Stimulated activated CD4-positive, alpha-beta T cell treated with anti-CD3 and anti-CD28 coated beads, Interleukin-4, amount 100 ng/mL, for 1 hour (primary cell): ENCODE measurements at places on chromosomes 4 and X.
A peak's percentile ranks its signal among the peaks of the same experiment; 100 is the strongest.

DNA sequence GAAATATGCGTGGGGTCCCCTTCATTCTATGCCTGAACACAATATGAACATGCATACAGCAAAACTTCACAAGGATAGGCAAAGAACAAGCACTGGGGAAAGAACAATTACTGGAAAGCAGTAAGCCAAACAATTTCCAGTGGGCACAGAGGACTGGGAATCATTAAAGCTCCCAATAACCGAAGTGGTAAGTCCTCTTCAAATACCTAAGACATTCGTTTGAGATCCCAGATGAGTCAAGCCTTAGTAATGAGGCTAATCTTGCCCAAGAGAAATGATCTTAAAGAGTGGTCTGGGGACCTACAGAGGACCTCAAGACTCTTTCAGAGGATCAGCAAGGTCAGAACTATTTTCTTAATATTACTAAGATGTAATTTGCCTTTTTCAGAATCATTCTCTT, 28.6 kb downstream of the ANAPC10 start:
- DNase-seq = no peak

DNA sequence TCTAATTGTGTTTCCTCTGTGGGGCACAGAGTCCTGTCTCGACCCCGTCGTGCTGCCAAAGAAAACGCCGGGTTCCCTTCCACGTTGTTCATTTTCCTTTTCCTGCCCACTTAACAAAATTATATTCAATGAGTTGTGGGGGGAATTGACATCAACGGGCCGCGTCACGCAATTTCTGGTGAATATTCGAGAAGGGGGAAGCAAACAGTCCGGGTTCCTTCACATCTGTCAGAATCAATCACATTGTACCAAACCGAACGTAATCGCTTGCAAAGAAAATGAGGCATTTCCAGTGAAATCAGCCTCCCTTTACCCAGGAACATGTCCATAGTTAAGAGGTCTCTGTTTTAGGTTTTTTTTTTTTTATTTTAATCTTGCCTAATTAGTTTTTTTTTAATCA, 243.5 kb downstream of the SHOX start:
- no peak for DNase-seq

DNA sequence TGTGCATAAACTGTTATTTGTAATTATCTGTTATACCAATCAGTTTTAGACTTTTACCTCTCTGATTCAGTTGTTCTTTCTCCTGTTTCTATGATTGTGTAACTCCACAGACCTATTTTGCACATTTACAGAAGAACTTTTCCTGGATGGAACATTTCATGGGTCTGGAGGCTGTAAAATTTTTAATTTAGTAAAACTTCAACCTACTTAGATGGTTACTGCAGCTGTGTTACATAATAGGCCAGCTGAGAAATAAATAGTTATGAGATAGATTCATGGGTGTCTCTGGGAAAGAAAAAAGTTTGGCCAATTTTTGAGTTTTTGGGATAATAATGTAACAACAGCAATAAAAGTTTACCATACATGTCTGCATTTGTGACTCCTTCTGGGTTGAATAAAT, 253.5 kb downstream of the ARHGAP24 start:
- no peak for DNase-seq

- no peak for DNase-seq
Observed at GRCh38 chr4:17578482-17578891, 1.5 kb downstream of the LAP3 start.

GRCh38 chr4:13866881-13867280, 239.4 kb upstream of the BOD1L1 start:
- no peak for DNase-seq

DNA sequence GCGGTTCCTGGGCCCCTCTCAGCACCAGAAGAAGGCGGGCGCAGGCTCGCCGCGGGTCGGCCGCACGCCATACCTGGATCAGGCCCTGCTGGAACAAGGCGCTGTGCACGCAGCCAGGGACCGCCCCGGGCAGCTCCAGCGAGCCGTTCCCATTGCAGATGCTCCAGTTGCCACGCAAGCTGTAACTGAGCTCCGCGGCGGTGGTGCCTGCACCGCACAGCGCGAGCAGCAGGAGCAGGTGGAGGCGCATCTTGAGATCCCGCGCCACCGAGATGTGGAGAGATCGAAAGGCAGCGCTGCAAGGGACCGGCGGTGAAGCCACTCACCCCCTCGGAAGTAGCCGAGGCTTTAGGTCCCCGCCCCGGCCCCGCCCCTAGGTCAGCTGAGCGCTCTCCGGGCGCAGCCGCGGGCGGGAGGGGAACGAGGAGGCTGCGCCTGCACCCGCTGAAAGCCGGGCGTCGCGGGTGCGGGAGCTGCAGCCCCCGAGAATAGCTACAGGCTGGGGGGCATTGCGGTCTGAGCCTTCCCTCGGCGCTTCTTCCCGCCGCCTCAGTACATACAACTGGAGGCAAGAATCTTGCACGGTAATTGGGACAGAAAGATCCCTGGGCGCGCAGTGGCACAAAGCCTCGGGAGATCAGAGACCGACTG, at the start of gene MANBA:
TSS of gene MANBA (minus strand) at position 324 of the 651 bp plus-strand sequence. CDS start at position 250, 74 bp downstream.
- peak; percentile 85 for DNase-seq

- no peak for DNase-seq
Observed at GRCh38 chrX:9529223-9529622, 64.4 kb downstream of the TBL1X start.

DNA sequence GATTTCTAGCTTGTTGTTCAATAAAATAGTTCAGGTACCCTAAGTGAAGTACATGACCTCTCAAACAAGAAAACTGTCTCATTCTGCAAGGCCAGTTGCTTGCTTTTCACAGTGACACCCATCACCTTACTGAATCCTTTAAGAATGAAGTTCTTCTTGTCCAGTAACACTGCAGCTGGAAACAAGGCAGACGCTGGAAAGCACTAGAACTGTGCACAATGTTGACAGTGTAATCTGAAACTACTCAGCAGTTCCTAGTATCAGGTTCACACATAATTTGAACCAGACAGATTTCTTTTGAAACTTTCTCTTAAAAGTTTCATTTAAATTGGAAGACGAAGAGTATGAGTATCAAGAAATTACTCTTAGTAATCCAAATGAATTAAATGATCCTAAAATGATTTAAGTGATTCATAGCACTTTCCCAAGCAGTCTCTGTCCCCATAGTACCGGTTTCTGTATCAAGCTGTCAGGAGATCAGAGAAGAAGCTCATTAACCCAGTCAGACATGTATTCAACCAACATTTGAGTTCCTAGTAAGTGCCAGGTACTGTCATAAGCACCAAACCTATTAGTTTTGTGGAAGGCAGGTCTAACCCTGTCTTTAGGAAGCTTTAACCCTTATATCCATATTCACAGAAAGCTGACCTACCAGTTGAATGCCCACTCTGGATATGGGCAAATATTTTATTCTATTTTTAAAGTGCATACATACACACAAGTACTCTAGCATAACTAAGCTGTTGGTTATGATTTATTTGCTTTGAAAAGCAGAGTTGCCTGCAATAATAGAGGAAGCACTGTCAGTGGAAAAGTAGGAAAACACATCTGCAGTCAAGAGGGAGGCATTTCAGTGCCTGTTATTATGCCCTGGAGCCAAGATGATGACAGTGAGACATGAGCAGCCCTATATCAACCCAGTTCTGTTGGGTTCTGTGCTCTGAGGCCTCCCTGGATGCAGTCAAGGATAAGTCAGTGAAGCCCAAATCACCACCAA, 63.6 kb downstream of the PALLD start:
- no peak for DNase-seq

GRCh38 chrX:108833993-108834392, 97.6 kb upstream of the IRS4 start:
- DNase-seq = no peak

DNA sequence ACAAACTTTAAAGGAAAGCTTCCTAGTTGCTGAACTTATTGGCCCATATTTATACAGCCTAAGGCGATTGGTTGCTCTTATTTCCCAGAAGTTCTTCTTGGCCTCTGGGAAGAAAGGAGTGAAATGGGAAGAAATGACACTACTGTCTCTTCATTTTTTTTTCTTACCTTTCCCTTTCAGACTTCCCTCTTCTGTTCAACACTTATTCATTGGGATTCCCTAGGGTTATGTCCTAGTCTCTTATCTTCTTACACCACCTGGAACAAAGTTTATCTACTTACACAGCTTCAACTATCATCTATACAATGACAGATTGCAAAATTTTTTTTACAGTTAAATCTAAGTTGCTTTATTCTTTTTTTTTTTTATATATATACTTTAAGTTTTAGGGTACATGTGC, 68.0 kb downstream of the SNX12 start:
- no peak for DNase-seq

DNA sequence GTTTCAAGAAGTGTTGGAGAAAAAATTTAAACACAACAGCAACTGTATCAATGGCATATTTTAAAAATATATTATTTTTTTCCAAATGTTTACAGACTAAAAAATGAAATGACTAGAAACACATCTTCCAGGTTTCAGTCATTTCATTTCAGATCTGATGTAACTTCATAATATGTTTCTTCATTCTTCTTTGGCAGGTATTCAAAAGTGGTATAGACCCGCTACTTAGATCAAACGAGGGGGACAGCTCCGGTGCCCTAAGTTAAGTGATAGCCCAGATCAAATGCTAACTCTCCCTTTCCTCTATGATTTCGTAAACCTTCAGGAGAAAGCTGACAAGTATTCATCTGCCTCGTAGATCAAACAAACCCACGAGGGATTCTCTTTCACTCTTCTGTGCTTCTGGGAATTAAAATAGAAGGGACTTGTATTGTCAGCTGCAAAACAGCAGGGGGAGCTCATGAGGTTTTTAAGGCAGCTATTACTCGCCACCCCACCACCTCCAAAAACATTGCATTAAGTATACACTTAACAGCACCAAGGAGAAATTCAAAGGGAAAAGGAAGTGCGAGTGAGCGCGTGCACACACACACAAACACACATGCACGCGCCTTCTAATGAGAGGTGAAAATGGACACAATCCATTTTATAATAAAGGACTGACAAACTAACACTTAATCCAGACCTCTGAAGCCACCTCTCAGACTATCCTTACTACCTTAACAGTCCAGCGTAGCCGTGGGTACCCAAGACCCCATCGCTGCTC, 21.4 kb downstream of the HELT start:
- peak; percentile 18 for DNase-seq

DNA sequence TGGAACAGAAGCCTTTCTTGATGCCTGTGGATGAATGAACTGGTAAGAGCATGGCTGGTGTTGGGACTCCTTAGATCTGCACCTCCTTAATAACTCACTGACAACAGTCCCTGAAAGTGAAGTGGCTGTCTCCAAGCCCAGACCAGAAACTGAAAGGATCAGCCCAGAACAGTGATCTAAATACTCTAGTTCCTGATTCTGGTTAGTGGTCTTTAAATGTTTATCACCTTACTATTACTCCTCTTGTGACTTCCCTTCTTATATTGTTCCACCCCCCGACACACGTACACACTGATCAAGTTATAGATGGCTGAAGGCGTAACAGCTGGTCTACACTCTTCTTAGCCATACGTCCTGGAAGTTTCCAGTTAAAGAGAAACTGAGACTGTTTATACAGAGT, 33.8 kb upstream of the ARMCX2 start:
- no peak for DNase-seq

DNA sequence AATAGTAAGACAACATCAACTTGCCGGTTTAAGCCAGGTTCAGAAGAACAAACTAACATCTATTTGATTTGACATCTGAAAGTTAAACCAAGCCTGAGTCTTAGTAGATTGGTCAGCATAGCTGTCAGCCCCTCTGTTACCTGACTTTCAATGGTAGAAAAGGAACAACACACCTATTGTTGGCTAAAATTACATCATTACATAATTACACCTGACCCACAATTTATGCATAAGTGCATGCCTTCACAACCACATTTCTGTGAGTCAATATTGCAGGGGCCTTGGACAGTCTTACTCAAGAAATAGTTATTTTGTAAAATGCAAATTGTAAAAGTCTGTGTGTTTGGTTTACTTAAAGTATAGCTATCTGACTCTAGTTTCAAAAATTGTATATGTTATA, 36.2 kb downstream of the EGFL6 start:
- DNase-seq = no peak

DNA sequence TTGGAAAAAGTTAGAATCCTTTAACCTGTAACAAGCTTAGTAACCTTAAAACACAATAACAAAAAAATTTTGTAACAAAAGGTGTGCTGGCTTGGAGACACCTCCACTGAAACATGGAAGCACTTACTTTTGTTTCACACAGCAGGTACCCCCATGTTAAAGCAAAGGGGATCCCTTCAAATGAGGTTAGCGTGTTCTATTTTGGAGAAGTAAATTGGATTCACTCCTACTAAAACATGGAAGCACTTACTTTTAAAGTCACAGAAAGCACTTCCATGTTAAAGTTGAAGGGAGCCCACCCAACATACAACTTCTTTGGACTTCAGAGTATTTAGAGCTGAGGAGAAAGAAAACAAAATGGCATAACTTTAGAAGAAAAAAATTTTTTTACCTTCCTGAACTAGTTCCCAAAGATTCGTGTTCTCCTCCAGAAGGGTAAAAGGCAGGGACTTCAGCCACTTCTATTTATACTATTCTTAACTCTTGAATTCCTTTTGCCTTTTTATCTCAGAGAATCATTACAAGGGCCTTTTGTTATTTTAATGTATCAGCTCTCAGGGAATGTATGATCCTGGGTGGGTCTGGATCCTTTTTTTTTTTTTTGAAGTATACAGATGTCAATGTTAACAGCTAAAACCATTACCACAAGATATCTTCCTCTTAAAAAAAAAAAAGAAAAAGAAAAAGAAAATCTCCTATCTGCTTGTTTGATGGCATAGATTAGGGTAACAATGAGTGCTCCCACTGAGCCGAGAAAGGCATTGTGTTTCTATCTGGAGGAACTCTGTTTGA, 11.5 kb downstream of the LARP7 start:
- DNase-seq = no peak

DNA sequence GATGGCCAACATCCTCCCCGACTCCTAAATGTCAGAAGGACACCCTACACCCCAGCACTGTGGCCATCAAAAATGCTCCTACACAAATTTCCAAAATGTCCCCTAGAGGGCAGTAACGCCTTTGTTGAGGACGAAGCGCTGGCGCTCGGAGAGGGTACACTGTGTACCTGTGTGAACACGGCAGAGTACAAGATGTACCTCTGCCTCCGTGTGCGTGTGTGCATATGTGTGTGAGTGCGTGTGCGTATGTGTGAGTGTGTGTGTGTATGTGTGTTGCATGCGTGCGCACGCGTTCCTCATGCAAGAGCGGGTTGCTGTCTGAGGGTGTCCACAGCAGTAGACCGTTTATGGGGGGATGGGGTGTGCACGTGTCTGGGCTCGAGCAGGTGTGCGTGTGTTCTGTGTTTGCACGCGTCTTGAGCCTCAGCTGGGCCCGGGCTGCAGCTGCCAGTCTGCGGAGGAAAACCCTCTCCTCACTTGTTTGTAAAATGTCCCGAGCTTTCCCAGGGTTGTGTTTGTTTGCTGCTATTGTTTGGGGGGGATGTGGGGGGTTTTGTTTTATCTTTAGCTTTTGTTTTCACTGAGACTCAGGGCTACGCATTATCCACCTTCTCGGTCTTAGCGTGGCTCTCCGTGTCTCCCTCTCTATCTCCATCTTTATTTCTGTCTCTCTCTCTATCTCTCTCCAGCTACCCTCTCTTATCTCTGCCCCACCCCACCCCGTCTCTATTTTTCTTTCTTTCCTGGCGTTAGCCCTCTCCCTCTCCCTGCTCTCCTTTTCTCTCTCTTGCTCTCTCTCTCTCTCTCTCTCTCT, 10.4 kb upstream of the TSPYL2 start:
- peak; percentile 52 for DNase-seq

GRCh38 chr4:147366164-147366563, 114.7 kb upstream of the EDNRA start:
- no peak for DNase-seq
